GOT3 (cell line): ENCODE measurements at places on chromosomes 7 and 10.
A peak's percentile ranks its signal among the peaks of the same experiment; 100 is the strongest.

GRCh38 chr7:55436457-55436856 is 71.3 kb downstream of the LANCL2 start:
- no peak for DNase-seq

- DNase-seq = no peak
These were observed 39.7 kb upstream of the ENO4 start for GRCh38 chr10:116809483-116810119.

GRCh38 chr7:17234398-17235031 is 63.9 kb upstream of the AHR start:
- peak; percentile 26 for DNase-seq

- no peak for DNase-seq
These were observed 91.7 kb downstream of the SLC25A40 start for GRCh38 chr7:87784424-87784823.
